ENCODE measurements at places on chromosomes 2 and 18.

- no peak for DNase-seq
Observed at GRCh38 chr2:224174990-224175389, 135.9 kb upstream of the SERPINE2 start.

DNA sequence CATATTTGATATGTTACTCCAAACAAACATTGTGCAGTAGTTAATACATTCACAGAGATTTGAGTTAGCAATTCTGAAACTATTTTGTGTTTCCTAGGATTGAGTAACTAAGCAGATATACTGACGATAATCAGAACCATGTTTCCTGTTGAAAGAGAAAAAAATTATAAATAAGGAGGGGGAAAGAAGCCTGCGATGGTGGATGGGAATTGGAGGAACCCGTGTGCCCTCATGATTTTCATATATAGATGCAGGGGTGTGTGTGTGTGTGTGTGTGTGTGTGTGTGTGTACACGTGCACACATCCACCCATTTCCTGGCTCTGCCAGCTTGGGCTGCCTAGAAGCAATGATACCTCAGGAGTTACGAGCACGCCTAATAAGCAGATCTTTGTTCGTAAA lies 56.9 kb downstream of the LPIN2 start:
- no peak for DNase-seq

DNA sequence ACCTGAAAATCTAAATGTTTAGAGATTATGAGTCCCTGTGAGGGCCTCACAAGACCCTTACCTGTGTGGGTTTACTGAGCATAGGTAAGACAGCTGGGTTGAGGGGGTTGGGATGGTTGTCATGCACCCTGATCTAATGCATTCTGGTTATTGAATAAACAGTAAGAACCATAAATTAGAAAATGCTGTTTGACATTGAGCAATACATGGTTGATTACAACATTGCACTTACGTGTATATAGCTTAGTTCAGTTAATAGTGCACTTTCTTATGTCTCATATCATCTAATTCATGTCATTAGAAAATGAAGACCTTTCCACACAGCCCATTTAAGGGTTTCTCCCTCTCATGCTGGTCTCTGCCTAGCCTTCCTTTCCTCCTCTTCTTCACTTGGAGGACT lies 253.5 kb upstream of the ATP5MC3 start:
- DNase-seq, result no peak

- no peak for DNase-seq
Observed at GRCh38 chr2:83943265-83943664, 515.8 kb downstream of the SUCLG1 start.

GRCh38 chr2:45944074-45944473 lies 292.6 kb downstream of the PRKCE start:
- no peak for DNase-seq

- peak; percentile 84 for DNase-seq
Observed at GRCh38 chr2:64866797-64867196, 122.4 kb upstream of the SLC1A4 start.

DNA sequence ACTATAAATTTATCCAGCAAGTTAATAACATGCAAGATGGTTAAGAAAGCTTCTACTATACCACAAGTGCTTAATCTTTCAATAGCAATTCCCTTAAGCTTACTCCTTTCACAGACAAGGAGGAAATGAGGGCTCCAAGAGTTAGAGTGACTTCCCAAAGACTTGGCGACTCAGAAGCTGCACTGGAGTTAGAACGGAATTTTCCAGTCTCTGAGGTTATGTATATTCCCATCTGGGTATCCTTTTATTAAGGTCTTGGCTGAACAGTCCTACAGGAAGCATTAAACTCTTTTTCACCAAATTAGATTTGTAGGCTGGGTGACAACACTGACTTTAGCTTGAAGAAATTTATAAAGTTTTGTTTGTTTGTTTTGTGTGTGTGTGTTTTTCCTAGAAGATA lies 256.9 kb upstream of the DPP10 start:
- no peak for DNase-seq

- no peak for DNase-seq
Observed at GRCh38 chr2:231334981-231335380, 60.5 kb upstream of the B3GNT7 start.

Measured in AG08396 (cell line).